ENCODE measurements at places on chromosomes 2 and 18. TPM values are rescaled to one million over a fixed set of nuclear protein-coding genes. Genes with fewer than 3 reads are reported as not detected.

- no peak for DNase-seq
- peak overlapping the region; percentile 94 for H3K27ac ChIP-seq
- H3K36me3 ChIP-seq = no peaks in the 10 kb centered on the region
- peak overlapping the region; percentile 74 for H3K4me3 ChIP-seq
- no peaks in the 10 kb centered on the region for H3K27me3 ChIP-seq
These were observed 2.3 kb downstream of the PKDCC start for GRCh38 chr2:42050010-42050702.

GRCh38 chr2:5285061-5285460 is 407.1 kb upstream of the SOX11 start:
- no peaks in the 10 kb centered on the region for H3K4me1 ChIP-seq
- no peaks in the 10 kb centered on the region for H3K36me3 ChIP-seq
- no peak overlapping the region for H3K4me3 ChIP-seq
- no peak for DNase-seq

DNA sequence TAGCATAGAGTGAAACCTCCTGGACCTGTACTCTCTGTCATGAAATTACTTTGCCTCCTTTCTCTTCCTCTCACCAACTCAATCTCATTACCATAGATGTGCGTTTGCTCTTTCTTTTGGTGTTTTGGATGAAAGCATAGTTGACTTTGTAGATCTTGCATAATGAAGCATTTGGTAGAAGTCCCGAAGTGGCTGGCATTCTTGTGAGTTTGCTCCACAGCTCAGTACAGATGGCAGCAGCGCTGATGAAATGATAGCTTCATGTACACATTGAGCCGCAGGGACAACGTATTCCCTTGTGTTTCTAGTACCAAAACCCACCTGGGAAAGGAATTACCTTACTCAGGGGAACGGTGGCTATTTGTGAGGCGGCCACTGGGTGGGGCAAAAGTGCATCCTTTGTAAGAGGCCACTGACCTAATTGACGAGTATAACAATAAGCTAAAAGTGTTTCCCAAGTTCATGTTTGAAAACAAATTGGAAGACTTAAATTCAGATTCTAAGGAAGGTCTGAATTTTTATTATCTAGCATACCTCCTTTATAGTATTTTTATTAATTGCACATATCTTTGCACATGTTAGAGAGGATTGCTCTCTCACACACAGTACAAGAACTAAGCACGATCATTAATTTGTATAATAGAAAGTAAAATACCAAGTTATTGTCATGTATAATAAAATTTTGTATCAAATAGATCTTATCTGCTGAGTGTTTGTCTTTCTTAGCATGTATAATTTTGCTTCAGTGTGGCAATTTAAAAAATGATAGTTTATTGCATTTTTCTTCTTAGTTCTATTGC is 25.4 kb upstream of the CDH7 start:
- H3K4me3 ChIP-seq = no peak overlapping the region
- no peaks in the 10 kb centered on the region for H3K36me3 ChIP-seq
- no peak for DNase-seq
- no peaks in the 10 kb centered on the region for H3K4me1 ChIP-seq

GRCh38 chr2:64609227-64609941 is 44.3 kb downstream of the SERTAD2 start:
- H3K4me1 ChIP-seq = no peaks in the 10 kb centered on the region
- H3K27me3 ChIP-seq = no peaks in the 10 kb centered on the region
- H3K4me3 ChIP-seq = peak overlapping the region; percentile 67
- H3K27ac ChIP-seq = peak overlapping the region; percentile 17
- H3K36me3 ChIP-seq = no peaks in the 10 kb centered on the region

GRCh38 chr2:15092691-15093090 is 460.2 kb downstream of the LRATD1 start:
- no peaks in the 10 kb centered on the region for H3K36me3 ChIP-seq
- H3K4me3 ChIP-seq = no peak overlapping the region
- no peaks in the 10 kb centered on the region for H3K4me1 ChIP-seq
- H3K27me3 ChIP-seq = no peaks in the 10 kb centered on the region
- DNase-seq = no peak

DNA sequence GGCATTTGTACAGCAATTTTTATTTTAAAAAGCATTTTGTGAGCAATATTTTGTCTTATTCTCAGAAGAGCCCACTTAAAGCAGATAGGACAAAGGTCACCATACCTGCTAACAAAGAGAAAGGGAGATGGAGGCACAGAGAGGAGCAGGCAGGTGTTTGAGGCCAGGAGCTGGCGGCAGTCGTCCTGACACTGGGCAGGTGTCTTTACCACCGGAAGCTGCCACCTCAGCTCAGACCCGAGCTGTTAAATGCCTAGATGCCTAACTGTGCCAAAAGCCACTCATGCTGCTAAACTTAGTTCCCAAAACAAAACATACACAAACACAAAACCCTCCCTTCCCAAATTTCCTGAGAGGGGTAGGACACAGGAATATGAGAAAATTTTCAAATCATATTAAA is 120.9 kb downstream of the CNTNAP5 start:
- no peak for DNase-seq
- no peaks in the 10 kb centered on the region for H3K27me3 ChIP-seq
- H3K36me3 ChIP-seq = no peaks in the 10 kb centered on the region
- H3K4me1 ChIP-seq = no peaks in the 10 kb centered on the region
- no peak overlapping the region for H3K4me3 ChIP-seq

DNA sequence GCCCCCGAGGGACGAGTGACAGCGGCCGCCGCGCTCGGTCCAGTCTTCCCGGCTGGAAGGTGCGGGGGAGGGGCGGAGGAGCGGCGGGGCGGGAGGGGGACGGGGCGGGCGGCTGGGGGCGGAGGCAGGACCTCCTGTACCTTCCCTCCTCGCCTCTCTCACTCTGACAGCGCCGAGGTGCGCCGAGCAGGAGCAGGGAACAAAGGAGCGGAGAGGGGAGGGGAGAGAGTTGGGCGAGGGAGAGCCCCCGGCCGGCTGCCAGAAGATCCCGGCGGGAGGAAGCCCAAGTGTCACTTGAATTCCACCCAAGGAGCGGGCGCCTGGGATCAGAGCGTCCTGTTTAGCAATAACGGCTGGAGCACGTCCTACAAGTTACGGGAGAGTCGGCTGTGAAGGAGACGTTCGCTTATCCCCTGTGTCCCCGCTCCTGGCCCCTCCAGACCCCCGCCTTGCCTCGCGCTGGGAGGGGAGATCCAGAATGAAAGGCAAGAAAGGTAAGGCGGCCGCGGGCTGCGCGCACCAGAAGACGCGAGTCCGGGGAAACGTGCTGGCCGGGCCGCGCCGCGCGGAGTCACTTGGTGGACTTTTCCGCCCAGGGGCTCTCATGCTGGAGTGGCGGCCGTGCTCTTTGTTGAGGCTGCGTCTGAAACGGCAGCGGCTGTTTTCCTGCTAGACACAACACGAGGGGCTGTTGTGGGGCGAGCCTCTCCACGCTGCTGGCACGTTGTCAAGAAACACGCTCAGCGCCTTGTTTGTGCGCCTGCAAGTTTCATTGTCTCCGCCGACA is at the start of gene TGIF1:
TGIF1 (plus strand) TSS at position 161 of the 787 bp plus-strand sequence; CDS start at position 479, 318 bp downstream.
- peak; percentile 82 for DNase-seq
- H3K27me3 ChIP-seq = no peaks in the 10 kb centered on the region
- H3K4me1 ChIP-seq = peaks cover 27% of the 10 kb centered on the region
- H3K36me3 ChIP-seq = no peaks in the 10 kb centered on the region
- peak within 1 kb of the TSS; percentile 64 for H3K4me3 ChIP-seq

- no peak overlapping the region for H3K4me3 ChIP-seq
- no peaks in the 10 kb centered on the region for H3K4me1 ChIP-seq
- no peak overlapping the region for H3K27ac ChIP-seq
- DNase-seq = no peak
These were observed 42.8 kb upstream of the TPO start for GRCh38 chr2:1370461-1370860.

DNA sequence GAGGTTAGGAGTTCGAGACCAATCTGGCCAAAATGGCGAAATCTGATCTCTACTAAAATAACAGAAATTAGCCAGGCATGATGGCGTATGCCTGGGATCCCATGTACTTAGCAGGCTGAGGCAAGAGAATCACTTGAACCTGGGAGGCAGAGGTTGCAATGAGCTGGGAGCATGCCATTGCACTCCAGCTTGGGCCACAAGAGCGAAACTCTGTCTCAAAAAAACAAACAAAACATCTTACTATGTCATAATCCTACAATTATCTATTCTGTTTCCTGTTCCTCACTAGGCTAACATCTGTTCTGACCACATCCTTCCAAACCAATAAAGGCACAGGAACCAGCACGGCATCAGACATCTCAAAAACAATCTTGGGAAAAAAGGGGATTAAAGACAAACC is 361.8 kb upstream of the UBE2E3 start:
- no peaks in the 10 kb centered on the region for H3K27me3 ChIP-seq
- DNase-seq = no peak
- no peaks in the 10 kb centered on the region for H3K36me3 ChIP-seq
- H3K4me3 ChIP-seq = no peak overlapping the region

Gene G6PC2
- total RNA-seq = not detected

Gene ADD2
- 6.0 TPM for total RNA-seq

Gene C2orf78
- not detected for total RNA-seq

Gene GAREM1
- total RNA-seq = 25.1 TPM

Gene L3MBTL4
- total RNA-seq = 8.7 TPM

Gene TET3
- 14.1 TPM for total RNA-seq

Gene TMEFF2
- not detected for total RNA-seq

Data from tibial nerve (tissue), 4 donors.